ENCODE measurements at places on chromosomes 4 and X. TPM values are rescaled to one million over a fixed set of nuclear protein-coding genes. Genes with fewer than 3 reads are reported as not detected.

The ARHGAP36 gene
- total RNA-seq, result not detected

The CT47A1 gene
- total RNA-seq, result not detected

The APLN gene
- total RNA-seq, result 0.81 TPM

The ASB9 gene
- total RNA-seq, result 9.4 TPM

The SSX1 gene
- not detected for total RNA-seq

The TAF7L gene
- total RNA-seq, result 0.10 TPM

The TREX2 gene
- total RNA-seq, result 0.67 TPM

The ATP1B4 gene
- not detected for total RNA-seq

The DGAT2L6 gene
- total RNA-seq, result not detected

The GPRIN3 gene
- total RNA-seq, result 0.12 TPM

The HMX1 gene
- total RNA-seq, result not detected

The PDE6B gene
- total RNA-seq, result 0.03 TPM

The TRPC5OS gene
- total RNA-seq, result not detected

The SFRP2 gene
- total RNA-seq, result not detected

The BTC gene
- 0.30 TPM for total RNA-seq

The ZDHHC15 gene
- total RNA-seq, result 0.67 TPM

The HMGN5 gene
- 4.8 TPM for total RNA-seq

The CYLC1 gene
- total RNA-seq, result not detected

The VSIG1 gene
- 0.12 TPM for total RNA-seq

The TCEAL7 gene
- total RNA-seq, result 39.1 TPM

The MAGEA2B gene
- 2.2 TPM for total RNA-seq

The RHOXF1 gene
- not detected for total RNA-seq

The MAGEA12 gene
- 1.6 TPM for total RNA-seq

The ANXA10 gene
- total RNA-seq, result 0.12 TPM

The GAGE13 gene
- not detected for total RNA-seq

The NXF2B gene
- not detected for total RNA-seq

The PIGA gene
- total RNA-seq, result 43.0 TPM

The GPRASP1 gene
- total RNA-seq, result 2.3 TPM

The SPANXA1 gene
- total RNA-seq, result not detected

The EREG gene
- total RNA-seq, result not detected

The RGN gene
- not detected for total RNA-seq

The CFAP47 gene
- not detected for total RNA-seq

The GPAT3 gene
- total RNA-seq, result 2.6 TPM

The SUPT20HL2 gene
- total RNA-seq, result 0.05 TPM

Data from SJCRH30 (cell line).